ENCODE measurements at places on chromosomes 5 and 9. TPM values are rescaled to one million over a fixed set of nuclear protein-coding genes. Genes with fewer than 3 reads are reported as not detected.

PTPRD gene
- not detected for polyA plus RNA-seq

ANKDD1B gene
- 0.13 TPM for polyA plus RNA-seq

PCDHA4 gene
- not detected for polyA plus RNA-seq

DNA sequence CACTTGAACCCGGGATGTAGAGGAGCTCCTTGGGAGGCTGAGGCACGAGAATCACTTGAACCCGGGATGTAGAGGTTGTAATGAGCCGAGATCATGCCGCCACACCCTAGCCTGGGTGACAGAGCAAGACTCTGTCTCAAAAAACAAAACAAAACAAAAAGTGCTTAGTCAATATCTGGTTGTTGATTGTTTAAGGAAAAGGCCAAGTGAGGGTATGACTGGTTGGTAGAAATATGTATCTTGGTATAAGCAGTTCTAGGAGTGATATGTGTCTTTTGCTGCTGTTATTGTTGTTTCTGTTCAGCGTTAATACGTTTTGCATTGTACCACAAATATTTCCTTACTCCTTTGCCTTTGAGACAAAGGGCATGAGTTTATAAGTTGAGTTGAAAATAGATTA lies 210.7 kb upstream of the DMRT1 start:
- no peak for DNase-seq

GRCh38 chr5:138631096-138631928 lies 56.1 kb upstream of the HSPA9 start:
- no peak for DNase-seq

- no peak for DNase-seq
These were observed 265.5 kb downstream of the NDUFS4 start for GRCh38 chr5:53825926-53826325.

DNA sequence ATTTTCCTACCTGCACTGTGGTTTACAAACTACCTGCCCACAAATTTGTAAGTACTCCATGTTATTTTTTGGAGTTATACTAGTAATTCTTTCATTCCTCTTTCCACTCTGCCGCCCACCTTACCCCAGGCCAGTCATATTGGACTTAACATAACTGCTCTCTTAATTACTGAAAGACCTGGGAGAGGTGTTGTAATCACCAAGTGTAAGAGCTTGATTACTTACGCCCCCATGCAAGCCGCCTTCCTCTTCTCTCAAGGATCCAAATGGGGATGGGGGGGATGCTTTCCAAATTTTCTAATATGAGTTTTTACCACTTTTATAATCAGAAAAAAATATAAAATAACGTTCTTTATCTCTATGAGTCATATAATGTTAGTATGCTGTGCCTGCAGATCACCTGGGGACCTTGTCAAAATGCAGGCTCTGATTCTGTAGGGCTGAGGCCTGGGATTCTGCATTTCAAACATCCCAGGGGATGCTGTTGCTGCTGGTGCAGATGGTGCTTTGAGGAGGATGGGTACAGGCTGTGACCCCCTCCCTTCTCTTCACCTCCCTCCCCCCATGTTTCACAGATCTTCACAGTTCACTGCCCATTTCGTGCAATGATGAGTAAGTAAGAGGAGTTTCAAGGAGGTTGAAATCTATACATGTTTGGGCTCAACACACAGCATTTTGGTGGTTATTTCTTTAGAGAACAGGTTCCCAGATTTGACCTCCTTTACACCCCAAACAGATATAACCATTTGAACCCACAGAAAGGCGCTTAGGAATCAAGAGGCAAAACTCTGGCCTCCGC lies 87.3 kb downstream of the SEC61B start:
- no peak for DNase-seq

- no peak for DNase-seq
These were observed 53.0 kb upstream of the NRARP start for GRCh38 chr9:137354845-137355760.

DNA sequence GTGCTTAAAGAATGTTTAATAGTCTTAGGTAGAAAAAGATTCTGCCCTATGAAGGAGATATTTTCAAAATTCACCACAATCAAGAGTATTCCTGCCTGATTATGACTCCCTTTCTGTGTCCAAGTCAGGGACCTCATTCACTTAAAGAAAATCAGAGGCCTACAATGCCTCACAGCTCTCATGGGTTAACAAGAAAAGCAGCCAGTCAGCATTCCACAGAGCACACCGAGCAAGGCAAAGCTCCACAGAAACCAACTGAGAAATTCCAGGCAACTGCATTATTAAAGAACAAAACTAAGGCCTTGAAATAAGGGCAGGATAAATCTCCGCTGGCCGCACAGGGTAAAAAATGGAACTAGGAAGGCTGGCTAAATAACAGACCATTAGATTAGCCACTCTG lies 161.1 kb downstream of the TARS1 start:
- DNase-seq: no peak

DNA sequence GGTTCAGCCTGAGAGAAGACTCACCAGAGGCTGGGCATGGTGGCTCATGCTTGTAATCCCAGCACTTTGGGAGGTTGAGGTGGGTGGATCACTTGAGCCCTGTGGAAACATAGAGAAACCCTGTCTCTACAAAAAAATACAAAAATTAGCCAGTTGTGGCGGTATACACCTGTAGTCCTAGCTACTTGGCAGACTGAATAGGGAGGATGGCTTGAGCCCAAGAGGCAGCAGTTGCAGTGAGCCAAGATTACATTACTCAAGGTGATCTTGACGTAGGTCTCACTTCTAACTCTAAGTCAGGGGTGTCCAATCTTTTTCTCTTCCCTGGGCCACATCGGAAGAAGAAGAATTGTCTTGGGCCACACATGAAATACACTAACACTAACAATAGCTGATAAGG lies 16.2 kb upstream of the ATP6V1G1 start:
- no peak for DNase-seq

GRCh38 chr5:123227216-123227615 lies 138.2 kb downstream of the PRDM6 start:
- no peak for DNase-seq

DNA sequence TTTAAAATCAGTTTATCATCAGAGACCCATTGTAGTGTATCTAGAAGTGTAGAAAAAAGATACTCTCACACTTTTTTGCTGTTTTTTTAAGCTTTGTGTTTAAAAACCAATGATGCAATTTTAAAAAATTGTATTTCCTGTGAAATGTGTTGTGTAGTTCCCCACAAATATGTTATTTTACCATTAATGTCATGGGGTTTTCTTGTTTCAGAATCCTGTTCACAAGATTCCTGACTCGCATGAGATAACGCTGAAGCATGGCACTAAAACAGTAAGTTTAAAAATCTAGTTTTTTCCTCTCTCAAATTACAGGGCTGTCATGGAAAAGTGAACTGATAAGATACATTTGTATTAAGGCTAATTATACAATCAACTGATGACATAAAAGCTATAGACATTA lies 58.6 kb downstream of the WDR70 start:
- DNase-seq: no peak

DNA sequence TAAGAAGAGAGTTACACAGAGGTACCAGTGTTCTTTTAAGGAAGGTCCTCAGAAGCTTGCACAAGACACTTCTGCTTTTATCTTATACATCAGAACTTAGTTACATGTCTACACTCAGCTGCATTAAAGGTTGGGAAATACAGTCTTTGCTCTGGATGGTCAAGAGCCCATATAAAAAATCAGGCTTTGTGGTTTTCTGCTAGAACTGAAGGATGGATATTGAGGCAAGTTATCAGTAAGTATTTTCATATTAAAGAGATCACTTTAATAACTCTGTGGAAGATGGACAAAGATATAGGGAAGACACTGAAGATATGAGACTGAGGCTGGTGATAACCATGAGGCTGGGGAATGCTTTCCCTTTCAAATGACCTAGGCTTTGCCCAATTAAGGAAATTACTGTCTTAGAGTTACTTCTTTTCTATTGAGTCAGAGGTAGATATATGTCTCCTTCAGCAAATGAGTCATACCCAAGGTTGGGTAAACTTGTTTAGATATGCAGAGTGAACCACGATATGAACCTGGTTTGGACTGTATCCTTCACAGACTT lies 87.0 kb upstream of the TNC start:
- DNase-seq: no peak

DNA sequence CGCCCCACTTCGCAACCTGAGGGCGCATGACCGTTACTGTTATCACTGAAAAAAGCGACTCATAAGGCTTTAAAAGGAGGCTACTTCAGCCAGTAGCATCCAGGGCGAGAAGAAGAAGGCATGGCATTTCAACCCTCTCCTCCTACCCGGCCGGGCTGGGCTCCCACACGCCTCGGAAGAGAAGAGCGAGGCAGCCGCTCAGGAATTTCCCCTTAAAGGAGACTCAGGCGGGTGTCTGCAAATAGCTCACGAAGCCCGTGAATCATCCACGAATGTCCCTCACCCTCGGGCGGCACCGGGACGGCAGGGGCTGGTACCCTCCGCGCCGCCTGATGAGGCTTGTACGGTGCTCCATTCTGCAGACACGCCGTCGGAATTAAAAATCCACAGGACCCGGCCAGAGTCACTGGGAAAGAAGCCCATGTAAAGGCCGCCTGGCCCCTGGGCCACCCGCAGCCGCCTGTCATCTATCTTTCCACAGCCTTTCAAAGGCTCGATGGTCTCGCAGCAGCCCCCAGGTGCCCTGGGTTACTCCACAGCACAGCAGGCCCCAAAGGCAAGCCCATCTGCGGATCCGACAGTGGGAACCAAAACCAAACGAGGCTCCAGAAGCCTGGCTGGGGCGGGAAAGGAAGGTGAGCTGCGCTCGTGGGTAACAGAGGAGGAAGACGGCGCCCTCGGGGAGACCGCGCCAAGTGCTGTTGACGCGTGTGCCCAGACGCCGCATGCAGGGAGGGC lies 11.8 kb downstream of the SLC12A7 start:
- DNase-seq: no peak
